ENCODE measurements at places on chromosomes 3 and 15. TPM values are rescaled to one million over a fixed set of nuclear protein-coding genes. Genes with fewer than 3 reads are reported as not detected.

The TMIE gene
- total RNA-seq, result 1.5 TPM

The C3orf49 gene
- not detected for total RNA-seq

DNA sequence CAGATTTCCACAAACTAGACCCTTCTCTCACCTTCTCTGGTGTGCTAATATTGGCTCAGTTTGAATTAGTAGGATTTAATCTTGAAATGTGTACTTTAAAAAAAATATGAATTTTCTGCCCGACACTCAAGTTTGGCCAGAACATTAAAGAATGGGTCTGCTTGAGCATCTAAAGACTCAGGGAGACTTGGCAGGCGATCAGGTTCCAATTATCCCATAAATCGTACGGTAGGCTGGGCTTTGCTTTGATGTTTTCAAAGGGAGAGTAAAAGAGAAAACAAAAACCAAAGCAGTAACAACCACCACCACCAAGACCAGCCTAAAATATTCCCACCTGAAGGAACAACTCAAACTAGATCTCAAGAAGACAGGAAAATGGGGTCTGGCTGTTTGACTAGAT, 230.8 kb downstream of the EBLN2 start:
- no peak for DNase-seq

The CFAP20DC gene
- 2.7 TPM for total RNA-seq

The LDHAL6B gene
- not detected for total RNA-seq

GRCh38 chr3:186418671-186419145, 56.7 kb upstream of the DGKG start:
- peak; percentile 22 for DNase-seq

DNA sequence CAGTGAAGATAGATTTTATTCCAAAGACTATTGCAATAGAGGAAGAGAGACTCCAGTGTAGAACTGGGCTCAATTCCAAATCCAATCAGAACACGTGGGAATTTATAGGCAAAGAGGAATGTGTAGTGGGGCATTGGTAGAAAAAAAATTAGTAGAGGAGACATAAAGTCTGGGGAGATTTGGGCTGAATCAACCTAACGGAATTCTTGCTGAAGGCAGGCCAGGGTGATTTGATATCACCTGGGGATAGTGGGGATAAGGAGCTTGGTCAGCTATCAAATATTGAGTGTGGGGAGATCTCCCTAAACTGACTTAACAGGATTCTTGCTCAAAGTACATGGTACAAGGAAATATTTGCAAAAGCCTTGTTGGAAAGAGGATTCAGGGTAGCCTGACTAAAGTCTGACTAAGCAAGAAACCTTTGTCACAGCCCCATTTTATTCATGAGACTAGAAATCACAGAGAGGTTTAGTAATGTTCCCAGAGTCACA, 29.6 kb downstream of the SST start:
- no peak for DNase-seq

DNA sequence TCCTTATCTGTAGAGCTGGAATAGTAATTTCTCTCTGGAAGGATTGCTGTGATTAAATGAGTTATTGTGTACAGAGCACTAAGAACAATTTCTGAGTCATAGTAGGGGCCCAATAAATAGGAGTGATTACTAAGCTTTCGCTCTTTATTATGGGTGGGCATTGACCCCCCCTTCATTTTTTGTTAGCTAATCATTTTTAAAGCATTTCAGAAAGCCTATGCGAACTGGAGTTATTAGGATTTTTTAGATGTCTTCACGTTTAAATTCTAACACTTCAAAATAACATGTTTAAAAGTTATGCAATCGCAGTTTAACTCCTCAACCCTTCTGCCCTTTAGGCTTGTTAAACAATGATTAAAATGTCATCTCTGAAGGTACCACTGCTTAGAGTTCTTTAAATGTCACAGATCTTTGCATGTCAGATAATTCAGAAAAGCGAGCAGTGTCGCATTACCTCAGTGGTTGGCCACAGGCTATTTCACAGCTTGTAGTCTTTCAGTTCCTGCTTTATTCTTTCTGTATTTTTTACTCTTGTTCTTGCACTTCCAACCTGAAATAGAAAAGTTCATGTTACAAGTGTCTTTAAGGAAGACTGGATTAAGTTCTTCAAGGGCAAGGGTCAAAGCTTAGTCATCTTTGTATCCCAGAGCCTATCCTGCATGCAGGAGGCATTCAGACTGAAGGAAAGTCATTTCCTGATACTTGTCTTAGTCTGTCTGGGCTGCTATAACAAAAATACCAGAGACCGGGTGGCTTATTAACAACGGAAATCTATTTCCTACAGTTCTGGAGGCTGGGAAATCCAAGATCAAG, 102.9 kb downstream of the FNDC3B start:
- no peak for DNase-seq

The DUOX2 gene
- total RNA-seq, result not detected

The IL17RB gene
- total RNA-seq, result 0.14 TPM

The ASB14 gene
- total RNA-seq, result not detected

The CADM2 gene
- not detected for total RNA-seq

DNA sequence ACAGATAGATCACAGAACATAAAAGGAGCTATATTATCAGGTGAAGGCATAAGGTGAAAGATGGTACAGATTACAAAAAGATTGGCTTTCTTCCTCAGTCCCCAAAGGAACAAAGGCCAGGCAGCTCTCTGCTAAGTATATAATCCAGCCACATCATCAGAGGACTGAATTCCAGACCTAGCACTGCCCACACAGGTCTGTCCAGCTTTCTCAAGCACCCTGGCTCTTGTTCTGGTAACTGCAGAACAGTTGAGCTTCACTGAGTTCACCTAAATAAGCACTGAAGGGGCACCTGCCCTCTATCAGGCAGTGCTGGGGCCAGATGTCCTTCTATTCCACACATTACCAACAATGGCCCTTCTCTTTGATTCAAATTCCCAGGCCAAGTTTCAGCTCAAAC, 6.3 kb downstream of the DUOXA1 start:
- no peak for DNase-seq

DNA sequence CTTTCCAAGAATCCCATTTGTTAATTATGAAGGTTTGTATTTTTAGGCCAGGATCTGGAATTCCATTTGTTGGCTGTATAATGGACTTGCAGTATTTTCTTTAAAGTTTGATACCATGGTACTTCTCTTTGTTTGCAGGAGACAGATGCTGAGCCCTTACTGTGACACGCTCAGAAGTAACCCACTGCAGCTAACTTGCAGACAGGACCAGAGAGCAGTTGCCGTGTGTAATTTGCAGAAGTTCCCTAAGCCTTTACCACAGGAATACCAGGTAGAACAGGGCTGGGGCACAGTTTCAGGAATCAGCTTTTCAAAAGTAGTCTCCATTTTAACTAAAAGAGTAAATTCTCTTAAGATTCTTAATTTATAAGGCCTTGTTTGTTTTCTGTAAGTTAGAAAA, 59.1 kb downstream of the LMLN start:
- no peak for DNase-seq

The SRGAP3 gene
- 2.5 TPM for total RNA-seq

The CAV3 gene
- total RNA-seq, result not detected

The CPNE9 gene
- not detected for total RNA-seq

DNA sequence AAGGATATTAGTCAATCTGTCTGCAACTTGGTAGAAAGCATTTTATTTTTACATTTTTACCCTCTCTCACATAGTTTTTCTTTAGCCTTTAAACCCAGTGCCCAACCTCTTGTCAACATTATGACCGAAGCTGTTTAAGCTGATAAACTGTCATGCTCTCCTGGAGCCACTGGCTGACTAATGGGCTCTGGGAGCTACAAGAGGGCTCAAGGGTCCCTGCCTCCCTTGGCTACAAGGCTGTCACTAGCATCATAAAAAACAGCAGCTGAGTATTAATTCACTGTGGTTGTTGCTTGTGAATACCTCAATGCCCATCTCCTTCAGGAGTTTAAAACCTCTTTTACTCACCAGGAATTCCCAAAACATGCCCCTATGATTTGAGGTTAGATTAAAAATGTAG, 237.9 kb downstream of the ZMAT3 start:
- DNase-seq, result no peak

The RARRES1 gene
- total RNA-seq, result not detected

GRCh38 chr3:171644681-171645080, 165.6 kb downstream of the PLD1 start:
- no peak for DNase-seq

The CAPN3 gene
- total RNA-seq, result 0.83 TPM

- DNase-seq, result peak; percentile 64
These were observed 775 bp upstream of the CCDC39 start for GRCh38 chr3:180680097-180680430.

- DNase-seq, result no peak
These were observed 31.5 kb downstream of the UBE2E1 start for GRCh38 chr3:23837286-23837685.

- DNase-seq, result no peak
These were observed 30.9 kb downstream of the CCDC191 start for GRCh38 chr3:114025451-114025850.

DNA sequence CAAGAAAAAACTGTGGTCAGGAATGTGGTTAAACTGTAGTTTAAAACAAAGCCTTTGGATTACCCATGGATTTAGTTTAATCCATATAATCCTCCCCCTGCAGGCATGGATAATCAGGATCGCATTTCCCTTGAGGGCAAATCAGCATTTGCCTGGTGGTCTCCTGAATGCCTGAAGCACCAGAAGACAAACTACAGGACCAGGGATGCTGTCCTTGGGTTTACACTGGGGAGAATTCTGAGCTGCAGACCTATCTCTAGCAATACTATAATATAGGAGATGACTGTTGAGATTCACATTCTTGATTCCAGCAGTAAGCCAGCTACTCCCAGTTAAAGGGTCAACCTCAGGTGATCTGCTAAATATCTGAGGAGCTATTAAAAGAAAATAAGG, 10.6 kb downstream of the PIK3CB start:
- no peak for DNase-seq

GRCh38 chr3:129577366-129577765, 29.1 kb downstream of the PLXND1 start:
- DNase-seq, result no peak

- no peak for DNase-seq
These were observed 216.5 kb downstream of the ZNF385D start for GRCh38 chr3:21534462-21534861.
